ENCODE measurements at places on chromosomes 1 and 21.

DNA sequence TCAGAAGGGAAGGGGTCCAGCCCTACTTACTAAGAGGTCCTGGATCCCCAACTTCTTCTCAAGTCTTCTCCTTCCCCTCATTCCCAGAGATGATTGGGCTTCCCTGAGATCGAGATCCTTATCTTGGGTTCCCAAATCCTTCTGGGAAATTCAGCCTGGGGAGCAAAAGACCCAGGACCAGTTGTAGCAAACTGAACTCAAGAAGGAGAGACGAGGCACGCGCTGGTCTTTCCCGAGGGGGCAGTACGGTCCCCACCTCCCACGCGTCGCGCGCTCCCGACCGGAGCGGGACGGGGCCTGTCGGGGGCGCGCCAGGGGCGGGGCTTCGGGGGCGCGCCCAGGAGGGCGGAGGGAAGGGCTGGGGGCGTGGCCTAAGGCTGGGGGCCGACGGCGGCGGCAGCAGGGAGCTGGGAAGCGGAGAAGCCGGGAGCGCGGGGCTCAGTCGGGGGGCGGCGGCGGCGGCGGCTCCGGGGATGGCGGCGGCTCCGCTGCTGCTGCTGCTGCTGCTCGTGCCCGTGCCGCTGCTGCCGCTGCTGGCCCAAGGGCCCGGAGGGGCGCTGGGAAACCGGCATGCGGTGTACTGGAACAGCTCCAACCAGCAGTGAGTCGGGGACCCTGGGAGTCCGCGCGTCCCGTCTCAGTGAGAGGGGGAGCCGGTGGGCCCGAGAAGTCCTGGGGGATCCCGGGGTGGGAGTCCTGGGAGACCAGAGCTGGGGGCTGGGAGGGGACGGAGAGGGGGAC lies at the start of gene EFNA3:
EFNA3 (plus strand) TSS at position 369 of the 741 bp plus-strand sequence; CDS start at position 474, 105 bp downstream.
- peak; percentile 35 for DNase-seq

GRCh38 chr1:100234432-100234831 lies 15.2 kb downstream of the DBT start:
- DNase-seq: no peak

GRCh38 chr1:62389531-62389930 lies 47.3 kb upstream of the USP1 start:
- no peak for DNase-seq

DNA sequence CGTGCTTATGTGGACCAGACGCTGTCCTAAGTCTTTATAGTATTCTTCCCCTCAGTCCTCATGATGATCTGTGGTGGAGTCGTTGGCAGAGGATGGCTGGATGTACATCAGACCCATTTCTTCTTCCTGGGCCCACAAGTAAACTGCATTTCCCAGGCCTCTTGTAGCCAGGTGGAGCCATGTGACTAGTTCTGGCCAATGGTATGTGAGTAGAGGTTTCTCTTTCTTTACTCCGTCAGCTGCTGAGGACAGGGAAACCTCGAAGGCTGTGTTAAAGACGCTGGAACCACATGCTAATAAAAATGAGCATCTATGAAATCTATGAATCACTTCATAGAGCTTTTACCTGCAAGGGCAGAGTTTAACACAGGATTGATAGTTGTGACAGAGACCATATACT lies 18.7 kb upstream of the ZNF362 start:
- DNase-seq: no peak

DNA sequence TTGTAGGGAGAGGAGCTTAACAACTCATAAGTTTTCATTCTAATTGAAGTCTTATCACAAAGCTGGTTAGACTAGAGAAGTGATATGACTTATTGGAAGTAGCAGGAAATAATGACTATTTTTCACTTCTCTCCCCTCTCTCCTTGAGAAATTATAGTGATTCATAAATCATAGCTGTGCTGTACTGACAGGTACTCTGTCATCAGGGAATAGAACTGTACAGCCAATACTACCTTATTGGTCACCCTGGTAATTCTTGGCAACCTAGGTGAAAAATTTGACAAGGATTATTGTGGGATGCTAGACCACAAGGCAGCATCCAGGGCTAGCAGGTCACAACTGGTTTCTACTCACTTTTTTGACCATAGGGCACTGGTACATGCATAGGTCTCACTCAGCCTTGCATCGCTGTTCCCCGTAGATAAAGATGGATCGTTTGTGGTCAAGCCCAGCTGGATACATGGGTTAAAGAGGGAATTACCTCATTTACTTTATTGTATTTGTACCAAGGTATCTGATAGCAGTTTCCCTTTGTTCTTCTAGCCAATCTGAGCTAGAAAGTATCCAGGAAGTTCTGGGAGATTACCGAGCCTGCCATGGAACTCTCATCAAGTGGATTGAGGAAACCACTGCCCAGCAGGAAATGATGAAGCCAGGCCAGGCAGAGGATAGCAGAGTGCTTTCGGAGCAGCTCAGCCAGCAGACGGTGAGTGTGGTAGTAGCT lies 113.6 kb downstream of the MACF1 start:
- DNase-seq: no peak

DNA sequence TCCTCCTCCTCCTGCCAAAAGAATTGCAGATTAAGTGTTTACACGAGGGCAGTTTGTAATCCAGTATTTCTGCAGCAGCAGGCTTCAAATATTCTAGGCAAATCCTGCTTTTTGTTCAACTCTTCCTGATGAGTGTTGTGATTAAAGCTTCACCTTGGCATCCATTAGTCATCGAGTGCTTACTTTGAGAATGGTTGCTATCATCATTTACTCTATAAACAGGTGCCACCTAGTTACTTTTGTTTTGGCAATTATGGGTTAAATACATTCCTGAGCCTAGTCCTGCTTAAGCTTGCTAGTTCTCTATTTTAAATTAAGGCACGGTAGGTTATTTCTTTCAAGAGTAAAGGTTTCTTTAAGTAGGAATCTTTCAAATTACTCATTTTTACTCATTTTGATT lies 20.3 kb downstream of the PDC start:
- no peak for DNase-seq

DNA sequence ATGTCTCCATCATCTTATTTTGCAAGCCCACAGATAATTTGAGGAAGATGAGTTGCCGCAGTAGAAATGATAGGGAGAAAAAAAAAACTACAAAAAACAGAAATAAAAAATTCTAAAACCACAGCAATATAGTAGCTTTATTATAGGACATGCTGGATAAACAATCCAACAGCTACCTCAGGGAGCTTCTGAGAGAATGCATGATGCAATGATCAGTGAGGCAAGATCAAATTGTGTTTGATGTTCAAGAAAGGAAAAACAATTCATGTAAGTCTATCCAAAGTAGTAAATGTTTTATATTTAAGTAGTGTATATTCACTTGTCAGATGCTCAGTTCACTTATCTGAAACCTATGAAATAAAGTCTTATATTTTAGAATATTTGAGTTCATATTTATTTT lies 6.7 kb downstream of the CR1L start:
- DNase-seq: no peak
